ENCODE measurements at places on chromosomes 1 and 21.

DNA sequence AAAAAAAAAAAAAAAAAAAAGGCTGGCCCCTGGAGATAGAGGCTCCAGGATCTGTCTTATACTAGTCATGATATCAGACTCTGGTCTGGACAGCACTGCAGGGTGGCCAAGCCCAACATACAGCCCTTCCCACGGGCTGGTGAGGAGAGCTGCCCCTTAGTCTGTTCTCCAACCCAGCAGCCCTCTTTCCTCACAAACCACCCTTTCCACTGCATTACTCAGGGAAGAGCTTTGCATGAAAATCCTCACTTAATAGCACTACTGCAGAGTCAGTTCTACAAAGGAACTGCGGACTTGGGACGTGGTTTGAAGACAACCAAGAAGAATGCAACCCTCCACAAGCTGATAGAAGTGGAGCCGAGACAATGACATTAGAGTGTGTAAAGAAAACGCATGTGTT lies 5.7 kb downstream of the BCAR3 start:
- no peak for DNase-seq

GRCh38 chr1:206106328-206107167 lies 10.6 kb downstream of the AVPR1B start:
- peak; percentile 71 for DNase-seq

DNA sequence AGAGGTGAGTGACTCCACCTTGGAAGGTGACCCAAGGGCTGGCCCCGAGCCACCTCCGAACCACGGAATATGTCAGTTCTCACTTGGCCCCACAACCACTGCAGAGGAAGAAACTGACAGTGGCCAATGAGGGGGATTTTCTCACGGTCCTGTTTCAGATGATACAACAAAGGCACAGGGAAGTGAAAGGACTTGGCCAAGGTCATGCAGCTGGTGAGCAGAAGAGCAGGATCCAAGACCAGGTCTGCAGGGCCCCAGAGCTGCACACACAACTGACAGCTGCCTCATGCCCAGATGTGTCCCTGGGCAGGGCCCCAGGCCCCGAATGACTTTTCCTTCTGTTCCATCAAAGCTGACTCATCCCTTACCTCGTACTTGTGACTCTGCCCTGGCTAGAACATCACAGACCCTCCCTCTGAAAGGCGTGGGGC lies 25.8 kb upstream of the EVA1B start:
- no peak for DNase-seq

DNA sequence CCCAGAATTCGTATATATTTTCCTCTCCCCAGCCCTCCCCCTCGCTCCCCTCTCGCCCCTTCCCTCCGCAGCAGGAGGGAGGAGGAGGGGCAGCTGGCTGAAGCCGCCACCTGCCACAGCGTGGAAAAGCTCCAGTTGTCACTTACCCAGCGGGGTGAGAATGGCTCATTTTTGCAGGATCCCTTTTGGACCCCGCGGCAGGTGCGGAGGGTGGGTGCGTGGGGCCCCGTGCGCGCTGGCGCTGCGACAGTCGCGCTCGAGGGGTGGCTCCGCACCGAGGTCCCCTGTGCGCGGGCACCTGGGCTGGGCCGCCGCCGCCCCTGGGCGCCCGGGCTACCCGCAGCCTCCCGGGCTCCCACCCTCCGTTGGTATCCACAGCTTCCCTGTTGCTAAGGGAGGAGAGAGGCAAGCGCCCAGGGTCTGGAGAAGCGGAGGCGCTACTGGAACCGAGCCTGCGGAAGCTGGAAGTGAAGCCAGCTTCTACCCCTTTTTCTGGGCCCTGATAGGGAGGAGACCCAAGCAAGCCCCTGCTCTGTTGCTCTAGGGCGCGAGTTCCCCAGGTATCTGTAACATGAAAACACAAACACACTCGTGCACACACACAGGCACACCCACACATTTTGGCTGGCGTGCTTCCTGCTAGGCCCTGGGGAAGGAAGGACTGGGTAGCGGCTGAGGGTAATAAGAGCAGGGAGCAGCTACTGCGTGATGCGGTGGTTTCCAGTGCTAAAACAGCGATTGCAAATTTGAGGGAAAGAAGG lies at the start of gene ERICH3:
TSS of gene ERICH3 (minus strand) at position 442 of the 761 bp plus-strand sequence. CDS start at position 169, 273 bp downstream.
- no peak for DNase-seq

GRCh38 chr1:235009074-235009473 lies 119.6 kb downstream of the TOMM20 start:
- no peak for DNase-seq

DNA sequence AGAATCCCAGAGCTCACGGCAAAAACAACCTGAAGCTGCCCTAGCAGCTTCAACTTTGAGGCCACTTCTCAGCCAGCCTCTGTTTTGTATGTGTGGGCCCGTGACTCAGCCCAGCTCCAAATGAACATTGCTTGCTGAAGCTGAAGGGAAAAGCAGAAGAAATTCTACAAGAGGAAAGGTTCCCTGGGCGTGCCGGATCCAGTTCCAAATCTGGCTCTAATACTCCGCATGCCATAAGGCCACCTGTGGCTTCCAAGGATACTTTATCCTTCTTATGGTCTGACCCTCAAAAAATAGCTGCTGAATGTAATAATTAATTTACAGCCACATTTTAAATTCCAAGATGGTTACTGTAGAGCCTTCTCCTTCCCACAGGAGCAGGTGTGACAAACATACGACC lies 24.3 kb downstream of the TSPAN2 start:
- DNase-seq = no peak

DNA sequence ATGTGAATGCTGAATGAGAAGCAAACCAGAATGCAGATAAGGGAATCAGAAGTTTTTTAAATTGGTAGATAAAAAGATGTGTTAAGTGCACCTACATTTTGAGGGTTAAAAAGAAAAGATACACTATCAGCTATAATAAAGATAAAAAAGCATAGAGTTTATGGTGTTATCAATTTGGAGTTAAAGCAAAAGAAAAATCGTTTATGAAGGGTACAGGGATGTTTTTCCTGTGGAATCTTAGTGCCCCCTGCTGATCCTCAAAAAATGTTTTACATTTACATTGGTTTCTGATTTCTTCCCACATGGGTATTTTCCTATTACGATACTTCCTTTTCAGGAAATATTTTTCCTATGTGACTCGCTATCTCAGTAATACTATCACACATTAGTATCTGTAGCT lies 293.5 kb downstream of the MRPL39 start:
- DNase-seq = no peak

DNA sequence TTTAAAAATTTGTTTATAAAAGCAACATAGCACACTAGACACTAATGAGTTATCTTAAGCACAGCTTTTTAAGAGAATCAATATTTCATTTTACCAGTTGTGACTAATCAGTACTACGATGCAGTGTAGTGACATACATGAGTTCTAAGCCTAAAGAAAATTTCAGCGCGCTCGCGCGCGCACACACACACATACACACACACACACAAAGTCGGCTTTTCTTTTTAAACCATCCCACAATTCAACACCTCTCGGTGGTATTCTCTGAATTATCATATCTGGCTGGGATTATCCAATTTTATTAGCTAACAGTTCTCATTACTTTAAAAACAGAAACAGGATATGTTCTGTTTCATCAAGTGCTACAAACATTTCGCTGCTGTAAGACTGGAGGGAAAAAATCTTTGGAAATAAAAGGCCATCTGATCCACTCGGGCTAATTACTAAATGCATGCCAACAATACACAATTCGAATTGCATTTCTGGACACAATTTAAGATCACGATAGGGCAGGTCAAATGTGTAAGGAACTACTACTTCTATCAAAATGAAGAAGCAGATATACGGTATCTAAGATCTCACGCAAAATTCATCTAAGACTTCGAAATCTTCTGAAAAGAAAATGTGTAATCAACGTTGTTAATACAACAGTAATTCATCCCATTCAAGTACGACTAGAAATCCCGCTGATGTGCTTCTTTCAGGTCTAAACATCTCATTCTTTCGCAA lies 1.2 kb downstream of the TUT4 start:
- DNase-seq = peak; percentile 38

DNA sequence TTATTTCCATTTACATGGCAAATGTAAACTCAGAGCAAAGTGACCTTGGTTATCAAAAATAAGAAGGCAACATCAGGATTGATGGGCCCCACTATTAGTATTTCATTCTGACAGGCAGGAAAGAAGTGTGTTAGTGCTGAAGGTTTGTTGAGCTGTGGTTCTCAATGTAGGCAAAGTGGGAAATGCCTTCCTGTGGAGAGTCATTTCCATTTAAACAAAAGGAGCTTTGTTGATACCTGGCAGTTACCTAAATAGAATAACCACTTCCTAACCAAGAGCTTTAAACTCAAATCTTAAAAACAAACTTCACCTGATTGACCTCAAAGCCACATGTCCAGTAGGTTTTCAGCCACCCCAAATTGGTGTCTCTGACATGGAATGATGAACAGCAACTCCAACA lies 579.9 kb upstream of the BEND5 start:
- no peak for DNase-seq

DNA sequence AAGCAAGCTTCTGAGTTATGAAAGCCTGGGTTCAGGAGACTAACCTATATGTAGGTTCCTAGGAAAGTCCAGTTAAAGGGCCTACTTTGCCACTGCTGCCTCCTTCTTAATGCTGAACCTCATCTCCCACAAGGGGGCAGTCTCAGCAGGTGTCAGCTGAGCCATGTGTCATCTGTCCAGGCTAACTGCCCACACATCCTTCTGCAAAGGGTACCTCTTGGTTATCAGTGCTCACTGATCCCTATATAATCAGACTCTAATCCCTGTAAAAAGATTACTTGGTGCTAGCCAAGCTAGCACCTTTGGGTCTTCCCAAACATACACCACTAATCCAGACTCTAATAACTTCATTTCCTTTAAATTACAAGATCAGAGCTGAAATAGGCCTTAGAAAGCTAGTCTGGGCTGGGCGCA lies 9.0 kb downstream of the PRDX1 start:
- DNase-seq = peak; percentile 62

GRCh38 chr1:86119214-86119764 lies 37.3 kb downstream of the COL24A1 start:
- DNase-seq = no peak

GRCh38 chr1:92934395-92935378 lies 26.6 kb downstream of the DIPK1A start:
- no peak for DNase-seq

DNA sequence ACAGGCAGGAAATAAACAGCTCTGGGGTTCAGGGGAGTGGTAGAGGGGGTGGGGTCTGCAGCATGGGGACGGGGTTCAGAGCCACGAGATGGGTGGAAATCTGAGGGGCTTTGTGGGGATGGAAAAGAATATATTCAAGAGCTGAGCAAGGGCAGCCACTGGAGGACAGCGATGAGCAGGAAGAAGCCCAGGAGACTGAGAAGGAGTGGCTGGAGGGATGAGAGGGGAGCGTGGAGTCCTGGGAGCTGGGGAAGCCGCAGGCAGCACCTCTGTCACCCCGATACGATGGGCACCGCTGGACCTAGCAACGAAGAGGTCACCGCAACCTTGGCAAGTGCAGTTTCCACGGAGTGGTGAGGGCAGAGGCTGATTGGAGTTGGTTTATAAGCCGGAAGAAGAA lies 10.0 kb upstream of the KCNAB2 start:
- DNase-seq = no peak

GRCh38 chr1:36821386-36821785 lies 212.9 kb downstream of the GRIK3 start:
- no peak for DNase-seq

- DNase-seq = no peak
These were observed 770.5 kb downstream of the USP25 start for GRCh38 chr21:16500271-16500670.

- no peak for DNase-seq
These were observed 47.7 kb upstream of the PPM1J start for GRCh38 chr1:112762541-112763500.

- no peak for DNase-seq
These were observed 66.1 kb downstream of the TBX15 start for GRCh38 chr1:118921994-118922393.

GRCh38 chr1:244050835-244051444 lies at the start of gene ZBTB18:
Gene ZBTB18, plus strand, starts transcription at chr1:244051283. Its CDS starts 149 bp downstream, at chr1:244051432.
- DNase-seq = no peak

- DNase-seq = peak; percentile 28
These were observed 98.1 kb downstream of the ADSS2 start for GRCh38 chr1:244353551-244354091.

DNA sequence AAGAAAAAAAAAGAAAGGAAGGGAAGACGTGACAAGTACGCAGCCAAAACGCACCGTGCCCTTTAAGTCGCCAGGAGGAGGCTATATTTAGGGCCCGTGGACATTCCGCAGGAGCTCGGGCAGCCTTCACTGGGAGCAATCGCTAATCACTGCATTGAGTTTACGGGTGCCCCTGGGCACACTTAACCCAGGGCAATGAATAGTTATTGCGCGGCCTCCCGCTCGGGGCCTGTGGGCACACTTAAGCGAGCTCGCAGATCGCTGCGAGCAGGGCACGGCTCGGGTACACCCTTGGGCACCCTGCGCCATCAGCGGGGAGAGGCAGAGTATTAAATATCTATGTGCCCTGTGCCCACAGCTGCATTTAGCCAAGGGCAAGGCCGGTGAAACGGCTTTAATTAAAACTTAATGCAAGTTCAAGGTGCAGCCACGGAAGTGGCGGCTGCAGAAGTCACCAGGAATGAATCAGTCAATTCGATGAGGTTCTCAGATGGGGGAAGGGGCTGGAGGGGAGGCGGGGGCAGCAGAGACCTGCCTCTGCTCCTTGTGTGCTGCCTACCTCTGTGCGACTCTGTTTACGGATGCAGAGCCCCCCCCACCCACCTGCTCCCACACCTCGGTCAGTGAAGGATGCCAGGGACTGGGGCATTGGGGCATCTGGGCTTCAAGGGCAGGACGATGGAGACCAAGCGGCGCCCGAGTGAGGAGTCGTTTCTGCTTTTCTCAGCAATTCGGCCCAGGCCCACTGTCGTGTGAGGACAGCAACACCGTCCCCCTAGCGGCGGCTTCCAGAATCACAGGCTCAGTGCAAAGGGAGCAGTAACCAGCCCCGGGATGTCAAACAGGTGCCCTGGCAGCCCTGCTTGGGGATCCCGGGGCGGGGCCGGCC lies 51.8 kb upstream of the TARDBP start:
- peak; percentile 76 for DNase-seq

- DNase-seq = no peak
These were observed 111.0 kb upstream of the NFIA start for GRCh38 chr1:60971330-60971729.

DNA sequence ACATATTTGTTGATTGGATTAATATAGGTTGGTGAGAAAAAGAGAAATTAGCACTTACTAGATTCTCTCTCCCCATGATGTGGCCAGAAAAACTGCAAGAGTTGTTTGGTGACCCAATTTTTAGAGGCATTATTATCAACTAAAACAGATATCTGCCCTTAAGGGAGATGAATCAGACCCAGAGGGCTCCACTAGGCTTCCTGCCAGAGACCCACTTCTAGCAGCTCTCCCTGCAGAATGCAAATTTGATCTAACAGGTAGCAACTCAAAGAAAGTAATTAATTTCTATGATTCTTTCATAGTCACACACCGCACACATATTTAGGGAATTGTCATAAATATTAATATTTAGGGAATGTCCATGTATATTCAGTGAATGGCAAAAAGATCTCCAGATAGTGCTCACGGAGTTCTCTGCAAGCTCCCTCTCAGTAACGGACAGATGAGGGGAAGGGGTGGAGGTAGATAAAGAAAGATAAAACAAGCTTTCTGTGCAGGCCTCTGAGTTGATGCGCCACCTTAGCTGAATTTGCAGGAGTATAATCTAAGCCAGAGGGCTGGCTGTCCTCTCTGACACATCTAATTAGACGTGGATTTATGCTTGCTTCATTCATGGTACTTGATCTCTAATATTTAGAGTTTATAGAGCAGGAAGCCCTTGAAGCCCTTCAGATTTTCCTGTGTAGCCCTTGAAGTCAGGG lies 84.1 kb upstream of the CCDC190 start:
- no peak for DNase-seq

- DNase-seq = no peak
These were observed 4.5 kb downstream of the ADPRS start for GRCh38 chr1:36093226-36093625.
